ENCODE measurements at places on chromosomes 13 and 19.

DNA sequence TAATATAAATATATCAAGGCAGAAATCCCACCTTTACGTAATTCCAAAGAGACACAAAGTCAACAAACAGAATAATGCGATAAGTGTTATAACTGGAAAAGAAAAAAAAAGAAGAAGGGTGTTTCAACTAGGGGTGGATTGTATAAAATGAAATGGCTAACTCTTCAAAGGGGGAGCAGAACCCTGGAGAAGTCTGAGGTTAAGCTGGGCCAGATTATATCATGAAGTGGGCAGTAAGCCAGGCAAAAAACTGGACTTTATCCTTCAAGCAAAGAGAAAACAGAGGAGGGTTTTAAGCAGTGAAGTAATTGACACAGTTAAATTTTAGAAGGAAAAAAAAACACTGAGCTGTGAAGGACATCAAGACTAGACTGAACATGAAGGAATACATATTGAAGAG is 41.9 kb downstream of the TBC1D4 start:
- DNase-seq: no peak

DNA sequence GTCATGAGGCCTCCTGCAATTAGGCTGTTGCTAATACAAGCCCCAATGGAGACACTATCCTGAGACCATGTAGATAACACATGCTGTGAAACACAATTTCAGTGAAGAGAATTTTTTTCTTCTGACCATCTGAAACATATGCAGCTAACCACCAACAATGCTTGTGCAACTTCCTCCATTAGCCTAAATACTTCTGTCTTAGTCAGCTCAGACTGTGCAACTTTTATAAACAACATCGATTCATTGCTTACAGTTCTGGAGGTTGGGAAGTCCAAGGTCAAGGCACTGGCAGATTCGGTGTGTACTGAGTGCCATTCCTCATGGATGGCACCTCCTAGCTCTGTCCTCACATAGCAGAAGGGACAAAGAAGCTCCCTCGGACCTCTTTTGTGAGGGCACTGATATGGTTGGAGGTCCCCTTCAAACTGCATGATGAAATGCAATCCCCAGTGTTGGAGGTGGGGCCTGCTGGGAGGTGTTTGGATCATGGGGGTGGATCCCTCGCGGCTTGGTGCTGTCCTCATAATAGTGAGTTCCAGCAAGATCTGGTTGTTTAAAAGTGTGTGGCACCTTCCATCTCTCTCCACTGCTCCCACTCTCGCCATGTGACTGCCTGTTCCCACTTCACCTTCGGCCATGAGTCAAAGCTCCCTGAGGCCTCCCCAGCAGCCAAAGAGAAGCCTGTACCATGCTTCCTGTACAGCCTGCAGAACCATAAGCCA is 27.7 kb downstream of the STK24 start:
- DNase-seq: no peak

DNA sequence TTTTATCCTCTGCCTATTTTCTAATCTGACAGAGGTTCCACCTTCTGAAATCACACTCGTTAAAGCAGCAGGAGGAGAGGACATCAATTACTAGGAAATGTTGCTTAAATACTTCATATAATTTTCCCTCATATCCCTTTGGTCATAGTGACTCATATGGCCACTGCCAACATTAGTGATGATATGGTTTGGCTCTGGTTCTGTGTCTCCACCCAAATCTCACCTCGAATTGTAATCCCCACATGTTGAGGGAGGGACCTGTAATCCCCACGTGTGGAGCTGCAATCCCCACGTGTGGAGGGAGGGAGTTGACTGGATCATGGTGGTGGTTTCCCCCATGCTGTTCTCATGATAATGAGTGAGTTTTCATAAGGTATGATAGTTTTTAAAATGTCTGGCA is 618.4 kb upstream of the SLITRK5 start:
- no peak for DNase-seq

DNA sequence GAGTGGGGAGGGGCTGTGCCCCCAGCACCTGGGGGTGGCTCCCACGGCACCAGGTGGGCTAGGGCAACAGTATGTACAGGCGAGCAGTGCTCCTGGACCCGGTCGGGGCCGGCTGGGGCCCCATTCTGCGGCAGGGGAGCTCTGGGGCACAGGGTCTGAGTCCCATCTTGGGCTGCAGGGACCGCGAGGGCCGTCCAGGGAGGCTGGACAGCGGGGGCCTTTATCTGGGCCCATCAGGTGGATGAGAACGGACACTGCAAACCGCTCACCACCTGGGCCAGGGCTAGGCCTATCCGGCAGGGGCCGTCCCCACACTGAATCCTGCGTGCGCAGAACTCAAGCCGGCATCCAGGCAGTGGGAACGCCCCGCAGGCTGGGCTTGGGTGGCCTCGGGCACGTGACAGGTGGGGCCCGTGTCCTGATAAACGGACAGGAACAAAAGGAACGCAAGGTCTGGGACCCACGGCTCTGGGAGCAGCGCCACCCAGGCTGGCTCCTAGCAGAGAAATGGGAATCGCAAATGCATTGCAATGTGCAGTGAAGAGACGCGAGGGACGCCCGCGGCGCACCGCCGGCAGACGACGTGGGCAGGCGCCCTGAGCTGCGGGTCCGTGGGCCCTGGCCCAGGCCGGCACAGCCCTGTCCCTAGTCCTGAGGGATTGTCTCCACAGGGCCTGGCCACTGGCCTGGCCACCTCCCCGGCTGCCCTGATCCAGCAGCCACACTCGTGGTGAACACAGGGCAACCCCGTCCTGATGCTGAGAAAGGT is 29.7 kb downstream of the BTBD2 start:
- DNase-seq: no peak

GRCh38 chr19:42479736-42480135 is 37.0 kb upstream of the CXCL17 start:
- no peak for DNase-seq

DNA sequence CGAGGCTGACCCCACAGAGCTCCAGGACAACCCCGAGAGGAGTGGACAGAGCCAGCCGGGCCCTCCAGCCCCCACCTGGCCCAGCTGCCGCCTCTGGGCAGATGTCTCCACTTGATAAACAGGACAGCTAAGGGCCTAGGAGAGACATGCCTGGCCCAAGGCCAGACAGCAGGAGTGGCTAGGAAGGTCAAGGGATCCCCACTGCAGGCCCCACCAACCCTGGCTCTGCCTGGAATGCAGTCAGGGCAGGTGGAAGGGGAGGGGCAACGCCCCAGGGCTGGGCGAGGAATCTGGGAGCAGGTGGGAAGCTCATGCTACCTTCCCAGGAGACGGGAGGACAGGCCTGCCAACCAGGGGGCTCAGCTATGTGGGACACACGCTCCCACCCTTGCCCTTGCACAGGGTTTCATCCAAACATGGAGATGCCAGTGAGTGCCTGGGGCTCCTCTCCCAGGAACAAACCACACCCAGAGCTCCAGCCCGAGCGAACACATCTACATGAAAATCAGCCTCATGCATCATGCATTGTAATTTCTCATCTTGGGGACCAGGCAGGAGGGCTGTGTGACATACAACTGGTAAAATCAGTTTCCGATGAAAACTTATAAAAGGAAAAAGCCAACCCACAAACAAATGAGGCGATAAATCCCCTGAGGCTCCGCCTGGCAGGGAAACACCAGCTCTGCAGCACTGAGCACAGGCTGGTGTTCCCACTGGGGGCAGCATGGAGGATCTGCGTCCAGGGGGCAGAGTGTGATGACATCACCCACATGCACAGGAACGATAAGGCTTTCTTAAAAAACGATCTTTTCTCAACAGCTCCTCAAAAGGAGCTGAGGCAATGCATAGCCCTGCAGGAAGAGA is 25.0 kb downstream of the SH3GL1 start:
- DNase-seq: no peak

DNA sequence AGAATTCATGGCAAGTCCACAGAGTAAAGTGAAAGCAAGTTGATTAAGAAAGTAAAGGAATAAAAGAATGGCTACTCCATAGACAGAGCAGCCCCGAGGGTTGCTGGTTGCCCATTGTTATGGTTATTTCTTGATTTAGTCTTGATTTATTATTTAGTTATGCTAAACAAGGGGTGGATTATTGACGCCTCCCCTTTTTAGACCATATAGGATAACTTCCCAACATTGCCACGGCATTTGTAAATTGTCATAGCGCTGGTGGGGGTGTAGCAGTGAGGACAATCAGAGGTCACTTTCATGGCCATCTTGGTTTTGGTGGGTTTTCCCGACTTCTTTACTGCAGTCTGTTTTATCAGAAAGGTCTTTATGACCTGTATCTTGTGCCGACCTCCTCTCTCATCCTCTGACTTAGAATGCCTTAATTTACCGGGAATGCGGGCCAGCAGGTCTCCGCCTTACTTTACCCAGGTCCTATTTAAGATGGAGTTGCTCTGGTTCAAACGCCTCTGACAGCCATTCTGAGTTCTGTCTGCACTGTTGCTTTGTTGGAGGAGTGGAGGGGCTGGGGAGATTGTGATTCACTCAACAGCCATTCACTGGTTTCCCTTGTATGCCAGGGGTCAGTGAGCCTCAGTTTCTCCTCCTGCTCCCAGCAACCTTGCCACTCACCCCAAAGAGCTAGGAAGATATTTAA is 27.6 kb downstream of the HPN start:
- no peak for DNase-seq

- no peak for DNase-seq
Measured at GRCh38 chr19:14434543-14435319, 1.6 kb downstream of the PKN1 start.

DNA sequence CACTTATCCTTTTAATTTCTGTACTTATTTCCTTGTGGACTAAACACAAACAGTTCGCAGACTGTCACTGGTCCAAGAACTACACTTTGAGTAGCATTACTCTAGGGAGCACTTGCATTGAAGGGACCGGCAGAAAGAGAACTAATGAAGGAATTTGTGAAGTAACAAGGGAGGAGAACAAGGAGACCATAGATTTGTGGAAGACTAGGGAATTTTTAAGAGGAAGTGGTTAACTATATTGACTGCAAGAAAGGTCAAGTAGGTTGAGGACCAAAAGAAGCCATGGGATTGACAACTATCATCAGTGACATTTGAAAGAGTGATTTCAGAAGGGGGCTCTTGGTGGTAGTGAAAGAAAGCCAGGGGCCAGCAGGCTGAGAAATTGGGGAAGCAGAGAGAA is 4.0 kb upstream of the RB1 start:
- no peak for DNase-seq

DNA sequence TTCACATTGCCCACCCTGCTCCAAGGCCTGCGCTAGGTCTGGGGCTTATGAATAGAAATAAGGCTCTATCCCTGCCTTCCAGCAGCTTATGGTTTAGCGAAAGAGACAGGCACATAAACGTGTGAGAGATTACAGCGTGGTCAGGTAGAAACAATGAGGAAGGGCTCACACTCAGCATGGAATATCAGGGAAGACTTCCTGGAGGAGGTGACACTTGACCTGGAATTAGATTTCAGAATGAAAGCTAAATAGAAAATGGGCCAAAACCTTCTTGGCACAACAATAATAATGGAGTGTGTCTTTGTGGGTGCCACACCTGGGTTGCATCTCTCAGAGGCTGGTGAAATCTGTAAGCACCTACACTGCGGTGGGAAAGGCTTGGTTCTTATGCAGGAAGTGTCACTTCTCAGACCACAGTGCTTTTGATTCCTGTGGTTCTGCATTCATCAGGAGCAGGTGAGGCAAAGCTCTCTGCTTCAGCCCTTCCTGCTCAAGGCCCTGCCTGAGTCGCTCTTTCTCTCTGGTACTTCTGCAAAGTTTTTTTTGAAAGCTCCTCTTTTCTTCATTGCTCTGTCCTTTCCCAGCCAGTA is 430.3 kb downstream of the ZNF536 start:
- no peak for DNase-seq

- DNase-seq: no peak
Measured at GRCh38 chr19:17159466-17160393, 55.4 kb upstream of the USE1 start.

DNA sequence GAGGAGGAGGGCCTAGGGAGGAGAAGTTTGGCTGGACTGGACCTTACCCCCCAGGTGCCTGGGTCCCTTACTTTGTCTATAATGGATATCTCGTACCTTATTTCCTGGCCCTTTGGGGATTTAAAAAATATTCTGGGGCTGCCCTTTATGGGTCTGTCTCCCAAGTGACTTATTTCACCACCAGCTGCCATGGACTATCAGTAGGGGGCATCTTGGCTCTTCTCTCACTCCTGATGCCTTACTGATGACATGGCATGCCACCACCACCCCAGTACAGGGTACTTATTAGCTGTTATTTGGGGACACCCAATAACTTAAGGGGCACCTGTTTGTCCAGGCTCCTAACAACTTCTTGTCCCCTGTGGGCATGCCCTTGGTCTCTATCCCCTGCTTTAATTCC is 38.0 kb downstream of the NFIX start:
- no peak for DNase-seq

DNA sequence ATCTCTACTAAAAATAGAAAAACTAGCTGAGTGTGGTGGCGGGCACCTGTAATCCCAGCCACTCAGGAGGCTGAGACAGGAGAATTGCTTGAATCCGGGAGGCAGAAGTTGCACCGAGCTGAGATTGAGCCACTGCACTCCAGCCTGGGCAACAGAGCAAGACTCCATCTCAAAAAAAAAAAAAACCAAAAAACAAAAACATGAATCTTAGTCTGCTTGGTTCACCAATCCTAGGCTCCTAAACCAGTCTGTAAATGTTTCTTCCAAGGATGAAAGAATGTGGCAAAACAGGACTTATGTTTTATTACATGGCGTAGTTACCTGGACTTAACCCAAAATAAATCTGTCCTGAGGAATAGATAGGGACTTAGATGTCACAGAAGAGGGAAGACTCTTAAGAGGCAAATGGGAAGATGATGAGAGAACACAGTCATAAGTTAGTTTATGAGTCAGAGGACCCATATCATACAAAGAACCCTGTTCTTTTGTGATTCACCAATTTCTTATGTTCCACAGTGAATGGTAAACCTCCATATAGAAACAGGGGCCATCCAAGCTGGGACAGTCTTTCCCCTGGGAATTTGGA is 6.9 kb upstream of the FBXL3 start:
- DNase-seq: no peak

DNA sequence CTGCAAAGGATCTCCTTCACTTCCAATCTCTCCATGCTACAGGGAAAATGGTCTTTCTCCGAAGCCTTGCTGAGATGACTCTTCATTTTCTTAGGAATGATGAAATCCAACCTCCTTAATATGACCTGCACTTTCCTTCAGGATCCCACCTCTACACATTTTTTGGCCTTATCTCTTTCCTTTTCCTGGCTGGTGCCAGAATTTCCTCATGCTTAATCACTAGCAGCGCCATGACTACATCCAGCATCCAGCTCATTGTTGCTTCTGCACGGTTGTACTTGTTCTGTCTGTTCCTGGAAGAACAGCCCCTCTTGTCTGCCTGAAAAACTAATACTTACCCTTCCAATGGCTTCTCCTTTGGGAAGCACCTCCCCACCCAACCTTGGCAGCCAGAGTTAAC is 68.4 kb downstream of the TEX26 start:
- no peak for DNase-seq

- no peak for DNase-seq
Measured at GRCh38 chr13:73993661-73994060, 140.5 kb downstream of the KLF12 start.

- no peak for DNase-seq
Measured at GRCh38 chr13:28147495-28147894, 9.2 kb downstream of the PAN3 start.

GRCh38 chr13:53266757-53267156 is 238.1 kb downstream of the OLFM4 start:
- DNase-seq: no peak

- DNase-seq: no peak
Measured at GRCh38 chr19:16228637-16229321, 31.1 kb downstream of the AP1M1 start.

- no peak for DNase-seq
Measured at GRCh38 chr13:47087841-47088240, 191.0 kb upstream of the HTR2A start.
